ENCODE measurements at places on chromosomes 7 and 10. TPM values are rescaled to one million over a fixed set of nuclear protein-coding genes. Genes with fewer than 3 reads are reported as not detected.
A peak's percentile ranks its signal among the peaks of the same experiment; 100 is the strongest.

DNA sequence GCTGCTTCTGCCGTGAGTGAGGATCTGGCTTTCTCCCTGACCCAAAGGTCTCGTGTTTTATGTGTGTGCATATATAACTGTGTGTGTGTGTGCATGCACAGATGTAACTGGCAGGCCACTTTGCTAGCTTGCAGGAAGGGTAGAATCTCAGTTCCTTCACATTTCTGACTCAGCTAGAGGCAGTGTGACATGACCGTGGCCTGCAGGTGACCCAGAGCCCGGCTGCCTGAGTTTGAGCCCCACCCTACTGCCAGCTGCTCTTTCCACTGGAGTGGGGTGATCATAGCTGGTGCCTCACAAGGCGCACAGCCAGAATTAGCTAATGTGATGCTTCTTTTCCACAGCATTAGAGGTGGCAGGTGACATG, 9.3 kb upstream of the MYL7 start:
- DNase-seq, result no peak
- H3K27me3 ChIP-seq, result peaks cover 6% of the 10 kb centered on the region
- peaks cover 6% of the 10 kb centered on the region for H3K4me1 ChIP-seq
- H3K36me3 ChIP-seq, result no peaks in the 10 kb centered on the region

DNA sequence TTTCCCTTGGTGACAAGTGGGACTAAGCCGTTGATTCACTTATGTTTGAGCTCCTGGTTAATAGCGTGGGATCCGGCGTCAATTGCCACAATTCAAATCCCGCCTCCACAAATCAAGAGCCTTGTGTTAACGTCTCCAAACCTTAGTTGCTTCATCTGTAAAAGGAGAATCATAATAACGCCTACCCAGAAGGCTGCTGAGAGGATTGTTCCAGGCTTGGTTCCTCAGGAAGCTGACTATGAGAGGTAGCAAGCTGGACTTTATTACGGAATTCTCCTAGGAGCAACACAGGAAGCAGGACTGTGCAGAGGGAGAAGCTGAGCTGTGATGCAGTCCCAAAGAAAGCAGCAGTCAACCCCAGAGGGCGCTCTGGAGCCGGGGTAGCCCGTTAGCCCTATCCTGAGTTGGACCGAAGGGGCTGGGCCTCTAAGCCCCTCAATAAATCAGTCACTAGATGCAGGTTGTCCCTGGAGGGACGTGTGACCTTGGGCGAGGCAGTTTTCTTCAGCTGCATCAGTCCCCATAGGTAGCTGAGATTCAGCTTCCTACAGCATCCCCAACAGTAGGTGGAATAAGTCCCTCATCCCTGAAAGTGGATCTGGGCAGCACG, 6.9 kb upstream of the BAG3 start:
- H3K4me3 ChIP-seq, result no peak overlapping the region
- H3K4me1 ChIP-seq, result peaks cover 5% of the 10 kb centered on the region
- H3K27ac ChIP-seq, result no peak overlapping the region
- H3K27me3 ChIP-seq, result no peaks in the 10 kb centered on the region
- no peak for DNase-seq
- H3K36me3 ChIP-seq, result no peaks in the 10 kb centered on the region

GRCh38 chr10:78432583-78432982, 398.9 kb downstream of the RPS24 start:
- H3K27ac ChIP-seq, result no peak overlapping the region
- no peak overlapping the region for H3K4me3 ChIP-seq
- H3K27me3 ChIP-seq, result no peaks in the 10 kb centered on the region
- DNase-seq, result no peak
- peaks cover 6% of the 10 kb centered on the region for H3K4me1 ChIP-seq
- no peaks in the 10 kb centered on the region for H3K36me3 ChIP-seq

DNA sequence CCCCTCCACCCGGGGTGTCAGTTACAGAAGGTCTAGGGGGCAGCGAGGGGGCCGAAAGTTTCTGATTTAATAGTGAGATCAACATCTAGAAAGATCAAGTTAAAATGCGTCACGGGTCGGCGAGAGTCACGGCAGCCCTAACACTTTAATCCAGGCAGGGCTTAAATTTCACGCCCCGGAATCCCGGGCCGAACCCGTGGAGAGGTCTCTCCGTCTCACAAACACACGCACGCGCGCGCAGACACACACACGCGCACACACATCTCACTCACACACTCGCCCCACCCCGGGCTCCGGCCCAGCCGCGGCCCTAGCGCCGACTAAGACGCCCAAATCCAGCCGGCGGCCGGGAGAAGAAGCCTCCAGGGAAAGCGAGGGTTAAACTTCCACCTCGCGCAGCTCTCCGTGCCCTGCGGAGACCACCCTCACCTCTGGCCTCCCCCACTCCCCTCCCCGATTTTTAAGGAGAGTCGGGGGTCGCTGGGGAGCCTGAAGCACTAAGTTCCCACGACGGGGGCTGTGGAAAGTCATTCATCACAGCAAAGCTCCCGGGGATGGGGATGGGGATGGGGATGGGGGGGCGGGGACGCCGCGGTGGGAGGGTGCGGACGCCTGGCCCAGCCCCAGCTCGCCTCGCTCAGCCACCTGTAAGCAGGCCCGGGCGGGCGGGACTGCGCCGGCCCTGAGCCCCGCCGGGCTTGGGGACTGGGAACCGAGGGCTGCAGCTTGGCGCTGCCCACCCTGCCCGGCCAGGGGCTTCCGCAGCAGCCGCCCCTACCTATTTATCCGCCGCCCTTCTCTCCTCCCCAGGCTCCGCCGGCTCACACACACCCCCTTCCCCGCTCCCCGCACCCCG, 1.6 kb downstream of the PDGFA start:
- peak overlapping the region; percentile 97 for H3K27ac ChIP-seq
- H3K27me3 ChIP-seq, result peaks cover 29% of the 10 kb centered on the region
- H3K4me1 ChIP-seq, result peaks cover 75% of the 10 kb centered on the region
- peak; percentile 73 for DNase-seq
- H3K4me3 ChIP-seq, result peak overlapping the region; percentile 90

DNA sequence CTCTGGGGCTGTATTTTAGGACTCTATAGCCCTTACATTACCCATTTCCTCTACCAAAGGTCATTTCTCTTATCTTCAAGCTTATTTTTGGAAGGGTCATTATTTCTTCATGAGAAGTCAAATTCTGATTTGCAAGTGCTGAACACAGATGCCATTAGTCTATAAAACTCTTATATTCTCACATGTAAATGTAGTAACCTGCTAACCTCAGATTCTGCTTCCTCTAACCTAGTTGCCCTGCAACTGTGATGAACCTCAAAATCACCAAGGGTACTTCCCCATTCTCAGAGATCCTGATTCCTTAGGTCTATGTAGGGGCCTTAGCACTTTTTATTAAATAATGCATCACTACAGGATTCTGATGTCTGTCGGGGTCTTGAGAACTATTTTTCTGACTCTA, 6.3 kb downstream of the FAS start:
- DNase-seq, result no peak
- peaks cover 54% of the 10 kb centered on the region for H3K4me1 ChIP-seq
- peak overlapping the region; percentile 20 for H3K27ac ChIP-seq
- no peaks in the 10 kb centered on the region for H3K27me3 ChIP-seq

- H3K36me3 ChIP-seq, result no peaks in the 10 kb centered on the region
- H3K27ac ChIP-seq, result peak overlapping the region; percentile 69
- no peak overlapping the region for H3K4me3 ChIP-seq
- peaks cover 19% of the 10 kb centered on the region for H3K4me1 ChIP-seq
Observed at GRCh38 chr7:36119005-36119706, 33.9 kb upstream of the EEPD1 start.

DNA sequence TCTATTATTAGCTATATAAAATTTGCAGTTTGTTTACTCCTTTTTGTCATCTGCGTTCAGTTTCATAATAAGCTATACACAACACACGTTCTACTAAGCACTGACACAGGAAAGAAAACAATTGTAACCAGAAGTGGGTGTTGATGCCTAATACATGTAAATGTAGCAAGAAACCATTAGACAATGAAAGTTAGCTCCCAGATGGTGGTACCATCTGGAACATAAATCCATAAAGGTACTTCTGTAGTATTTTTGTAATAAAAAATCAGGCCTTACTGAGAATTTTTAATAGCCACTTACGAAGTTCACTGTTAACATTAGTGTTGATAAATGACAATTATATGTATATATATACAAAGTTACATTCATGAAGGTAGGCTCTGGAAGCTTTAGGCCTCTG, 194.7 kb downstream of the KCND2 start:
- no peak for DNase-seq
- H3K27me3 ChIP-seq, result no peaks in the 10 kb centered on the region
- H3K4me3 ChIP-seq, result no peak overlapping the region
- no peaks in the 10 kb centered on the region for H3K36me3 ChIP-seq
- no peaks in the 10 kb centered on the region for H3K4me1 ChIP-seq
- no peak overlapping the region for H3K27ac ChIP-seq

DNA sequence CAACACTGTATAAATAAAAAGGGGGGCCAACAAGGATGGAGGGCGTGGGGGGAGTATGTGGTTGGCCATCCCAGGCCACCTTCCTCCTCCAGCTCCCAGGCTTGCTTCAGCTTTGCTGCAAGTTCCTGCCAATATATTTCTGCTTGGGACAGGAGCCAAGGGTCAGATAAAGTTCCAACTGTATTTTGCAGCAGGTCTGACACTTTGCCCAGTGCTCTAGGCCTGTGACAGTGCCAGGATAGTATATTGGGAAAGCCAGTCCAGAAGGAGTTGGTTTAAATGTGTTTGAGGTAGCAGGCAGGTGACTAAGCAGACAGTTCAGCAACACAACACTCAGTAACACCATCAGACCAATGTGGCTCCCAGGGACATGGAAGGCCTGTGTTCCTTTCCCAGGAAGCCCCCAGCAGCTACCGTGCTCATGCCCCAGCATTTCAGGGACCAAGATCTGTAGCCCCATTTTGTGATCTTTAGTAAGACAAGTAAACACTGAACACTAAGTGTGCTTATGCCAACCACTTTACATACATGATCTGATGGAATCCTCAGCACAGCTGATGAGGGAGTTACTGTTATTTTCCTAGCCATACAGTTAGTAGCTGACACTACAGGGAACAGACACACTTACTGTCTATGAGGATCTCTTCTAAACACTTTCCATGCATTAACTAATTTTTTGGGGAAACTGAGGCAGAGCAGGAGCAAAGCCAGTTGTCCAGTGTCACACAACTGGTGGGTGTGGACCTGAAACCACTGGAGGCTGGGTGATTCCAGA, 38.9 kb downstream of the DNAJB12 start:
- H3K4me1 ChIP-seq, result peaks cover 37% of the 10 kb centered on the region
- peak; percentile 69 for DNase-seq
- H3K27ac ChIP-seq, result peak overlapping the region; percentile 69
- no peak overlapping the region for H3K4me3 ChIP-seq

GRCh38 chr7:68247126-68247525, 1250.5 kb downstream of the TYW1 start:
- no peak for DNase-seq
- no peak overlapping the region for H3K4me3 ChIP-seq
- no peak overlapping the region for H3K27ac ChIP-seq
- H3K4me1 ChIP-seq, result no peaks in the 10 kb centered on the region

GRCh38 chr7:142866361-142867096, 11.7 kb downstream of the EPHB6 start:
- no peaks in the 10 kb centered on the region for H3K36me3 ChIP-seq
- no peaks in the 10 kb centered on the region for H3K27me3 ChIP-seq
- H3K27ac ChIP-seq, result no peak overlapping the region
- H3K4me1 ChIP-seq, result no peaks in the 10 kb centered on the region
- DNase-seq, result peak; percentile 41

GRCh38 chr10:95745501-95745900, 10.5 kb upstream of the ENTPD1 start:
- H3K4me1 ChIP-seq, result no peaks in the 10 kb centered on the region
- H3K27ac ChIP-seq, result no peak overlapping the region
- H3K4me3 ChIP-seq, result no peak overlapping the region
- no peaks in the 10 kb centered on the region for H3K27me3 ChIP-seq
- H3K36me3 ChIP-seq, result no peaks in the 10 kb centered on the region
- no peak for DNase-seq

- H3K4me1 ChIP-seq, result peaks cover 18% of the 10 kb centered on the region
- no peak for DNase-seq
- no peaks in the 10 kb centered on the region for H3K36me3 ChIP-seq
- H3K27ac ChIP-seq, result no peak overlapping the region
Observed at GRCh38 chr7:29139796-29140195, 6.5 kb downstream of the CPVL start.

DNA sequence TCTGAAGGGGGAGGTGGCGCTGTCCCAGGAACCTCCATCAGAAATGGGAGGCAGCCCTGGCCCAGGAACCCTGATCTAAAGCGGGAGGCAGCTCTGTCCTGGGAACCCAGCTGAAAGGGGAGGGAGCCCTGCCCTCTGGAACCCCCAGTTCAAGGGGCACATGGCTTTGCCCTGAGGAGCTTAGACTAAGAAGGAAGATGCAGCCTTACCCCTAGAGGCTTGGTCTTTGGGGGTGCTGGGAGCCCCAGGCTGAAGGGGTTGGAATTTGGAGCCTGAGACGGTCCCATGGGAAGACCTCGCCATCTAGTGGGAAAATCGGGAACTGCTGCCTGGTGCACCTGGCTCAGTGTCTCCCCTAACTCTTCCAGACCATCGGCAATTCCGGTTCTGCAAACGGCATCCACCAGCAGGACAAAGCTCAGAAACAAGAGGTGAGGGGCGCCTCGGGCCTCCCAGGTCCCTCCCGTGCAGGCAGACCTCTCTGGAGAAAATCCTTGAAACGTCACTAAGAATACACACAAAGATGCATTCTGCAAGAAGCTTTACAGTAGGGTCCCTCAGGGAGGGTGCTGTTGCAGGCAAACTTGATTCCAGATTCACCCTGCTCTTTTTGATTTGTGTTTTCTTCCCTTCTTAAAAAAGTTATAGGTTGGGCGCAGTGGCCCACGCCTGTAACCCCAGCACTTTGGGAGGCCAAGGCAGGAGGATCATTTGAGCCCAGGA, 52.4 kb upstream of the GTF2IRD1 start:
- H3K4me1 ChIP-seq, result no peaks in the 10 kb centered on the region
- H3K27ac ChIP-seq, result no peak overlapping the region
- H3K4me3 ChIP-seq, result no peak overlapping the region

- no peak for DNase-seq
- no peak overlapping the region for H3K4me3 ChIP-seq
- H3K4me1 ChIP-seq, result no peaks in the 10 kb centered on the region
- no peak overlapping the region for H3K27ac ChIP-seq
Observed at GRCh38 chr10:34313888-34314287, 501.2 kb downstream of the PARD3 start.

DNA sequence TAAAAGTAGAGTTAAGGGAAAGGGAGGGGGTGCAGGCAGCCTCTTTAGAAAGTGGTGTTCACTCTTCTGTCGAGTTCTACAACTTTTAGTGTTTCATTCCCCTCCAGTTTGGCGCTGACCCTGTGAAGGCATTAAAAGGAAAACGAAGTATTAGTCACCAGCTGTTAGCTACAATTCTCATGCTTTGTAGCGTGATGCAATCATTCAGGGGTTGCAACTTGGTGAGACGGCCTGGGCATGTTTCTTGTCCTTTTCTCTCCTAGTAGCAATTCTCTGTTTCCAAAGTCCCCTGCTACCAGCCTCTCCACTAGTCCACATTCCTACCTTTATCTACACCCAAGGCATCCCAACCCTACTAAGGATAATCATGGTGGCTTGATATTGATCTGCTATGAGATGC, 33.7 kb upstream of the DGKI start:
- H3K27ac ChIP-seq, result no peak overlapping the region
- no peaks in the 10 kb centered on the region for H3K4me1 ChIP-seq
- H3K4me3 ChIP-seq, result no peak overlapping the region
- H3K27me3 ChIP-seq, result no peaks in the 10 kb centered on the region
- peaks cover 45% of the 10 kb centered on the region for H3K36me3 ChIP-seq

The ADRA2A gene
- total RNA-seq, result 53.5 TPM

The SCIN gene
- 62.3 TPM for total RNA-seq

The TMEM270 gene
- total RNA-seq, result not detected

The CUBN gene
- total RNA-seq, result 0.80 TPM

The MYOF gene
- total RNA-seq, result 53.7 TPM

The TMEM130 gene
- total RNA-seq, result 1.5 TPM

The ELAPOR2 gene
- total RNA-seq, result 10.6 TPM

The CLDN15 gene
- total RNA-seq, result 58.5 TPM

The OR2F2 gene
- total RNA-seq, result not detected

Data from transverse colon (tissue), 4 donors.